ENCODE measurements at places on chromosomes 5 and 9.
A peak's percentile ranks its signal among the peaks of the same experiment; 100 is the strongest.

GRCh38 chr9:27532046-27532445 lies 2.4 kb upstream of the MOB3B start:
- no peak for DNase-seq

DNA sequence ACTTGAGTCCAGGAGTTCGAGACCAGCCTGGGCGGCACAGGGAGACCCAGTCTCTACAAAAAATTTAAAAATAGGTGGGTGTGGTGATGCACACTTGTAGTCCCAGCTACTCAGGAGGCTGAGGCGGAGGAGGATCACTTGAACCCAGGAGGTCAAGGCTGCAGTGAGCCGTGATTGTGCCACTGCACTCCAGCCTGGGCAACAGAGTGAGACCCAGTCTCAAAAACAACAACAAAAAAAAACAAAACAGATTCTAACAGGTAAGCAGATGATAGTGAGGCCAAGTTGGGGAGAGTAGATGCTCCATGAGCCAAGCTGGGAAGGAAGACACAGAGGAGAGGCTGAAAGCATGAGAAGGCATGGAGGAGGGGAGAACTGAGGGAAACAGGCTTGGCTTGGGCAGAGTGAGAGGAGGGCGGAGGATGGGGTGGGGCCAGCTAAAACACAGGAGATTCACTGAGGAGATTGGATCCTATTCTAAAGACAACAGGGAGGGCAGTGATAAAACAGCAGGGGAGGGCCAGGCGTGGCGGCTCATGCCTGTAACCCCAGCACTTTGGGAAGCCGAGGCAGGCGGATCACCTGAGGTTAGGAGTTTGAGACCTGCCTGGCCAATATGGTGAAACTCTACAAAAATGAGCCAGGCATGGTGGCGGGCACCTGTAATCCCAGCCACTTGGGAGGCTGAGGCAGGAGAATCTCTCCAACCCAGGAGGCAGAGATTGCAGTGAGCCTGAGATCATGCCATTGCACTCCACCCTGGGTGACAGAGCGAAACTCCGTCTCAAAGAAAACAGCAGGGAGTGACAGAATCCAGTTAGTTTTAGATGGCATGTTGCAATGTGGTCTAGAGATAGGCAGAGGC lies 8.4 kb downstream of the RPS14 start:
- DNase-seq, result no peak

DNA sequence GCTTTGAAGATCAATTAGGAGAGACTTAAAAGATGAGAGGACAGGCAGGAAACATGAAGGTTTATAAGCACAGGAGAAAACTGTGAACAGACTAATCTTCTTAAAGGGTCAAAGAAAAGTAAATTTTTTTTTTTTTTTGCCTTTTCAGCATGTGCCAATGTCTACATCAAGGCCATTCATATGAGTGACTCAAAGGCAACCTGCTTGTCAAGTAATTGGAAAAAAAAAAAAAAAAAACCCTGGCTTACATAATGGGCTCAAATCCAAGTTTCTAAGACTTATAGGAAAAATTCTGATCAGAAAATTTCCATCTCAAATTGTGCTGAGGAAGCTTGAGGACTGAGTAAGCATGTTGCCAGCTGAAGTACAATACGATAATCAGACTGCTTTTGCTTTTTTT lies 15.9 kb downstream of the PPP2R2B start:
- no peak for DNase-seq

DNA sequence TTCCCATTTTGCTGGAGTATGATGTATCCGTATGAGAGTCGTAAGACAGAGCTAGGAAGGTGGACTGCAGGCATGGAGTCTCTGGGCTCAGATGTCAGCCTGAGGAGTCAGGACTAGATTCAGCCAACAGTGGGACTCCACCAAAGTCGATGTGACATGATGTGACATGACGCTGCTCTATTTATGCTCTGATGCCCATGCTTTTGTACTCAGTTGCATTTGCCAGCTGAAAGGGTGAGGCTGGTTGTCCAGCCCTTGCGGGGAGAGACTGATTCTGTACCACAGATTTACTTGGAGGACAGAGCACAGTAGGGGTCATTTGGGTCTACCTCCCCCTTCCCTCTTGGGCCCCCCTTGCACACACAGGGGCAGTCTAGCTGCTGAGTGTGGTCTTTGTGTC lies 88.5 kb upstream of the ATG10 start:
- no peak for DNase-seq

- DNase-seq, result no peak
Observed at GRCh38 chr5:77168879-77169244, 41.6 kb upstream of the PDE8B start.

- DNase-seq, result no peak
Observed at GRCh38 chr9:136674786-136675349, 12.2 kb downstream of the EGFL7 start.

- no peak for DNase-seq
Observed at GRCh38 chr5:176725521-176726280, 78.4 kb downstream of the TSPAN17 start.

GRCh38 chr9:135591506-135592330 lies 30.2 kb downstream of the PAEP start:
- no peak for DNase-seq

DNA sequence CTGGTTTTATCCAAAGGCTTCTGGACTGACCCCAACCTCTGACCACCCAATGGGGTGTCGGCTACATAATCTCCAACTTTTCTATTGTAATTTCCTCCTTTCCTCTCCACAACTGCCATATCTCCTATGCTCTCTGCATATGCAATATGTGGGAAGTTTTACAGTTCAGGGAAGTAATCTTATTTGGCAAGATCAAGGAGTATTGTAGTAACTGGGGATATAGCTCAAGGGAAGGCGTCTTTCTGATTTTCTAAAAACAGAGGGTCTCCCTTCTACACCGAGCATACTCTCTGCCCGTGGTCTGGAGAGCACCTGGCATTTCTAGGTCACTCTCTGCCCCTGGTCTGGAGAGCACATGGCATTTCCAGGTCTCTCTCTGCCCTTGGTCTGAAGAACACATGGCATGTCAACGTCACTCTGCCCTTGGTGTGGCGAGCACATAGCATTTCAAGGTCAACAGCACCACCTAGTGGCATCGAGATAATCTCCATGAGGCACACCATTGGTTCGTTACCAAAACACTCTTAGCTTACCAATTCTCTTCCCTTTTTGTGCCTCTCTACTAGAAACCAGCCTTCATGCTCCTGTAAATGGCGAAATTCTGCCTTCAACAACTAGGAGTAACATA lies 616.4 kb upstream of the NUDT12 start:
- no peak for DNase-seq

DNA sequence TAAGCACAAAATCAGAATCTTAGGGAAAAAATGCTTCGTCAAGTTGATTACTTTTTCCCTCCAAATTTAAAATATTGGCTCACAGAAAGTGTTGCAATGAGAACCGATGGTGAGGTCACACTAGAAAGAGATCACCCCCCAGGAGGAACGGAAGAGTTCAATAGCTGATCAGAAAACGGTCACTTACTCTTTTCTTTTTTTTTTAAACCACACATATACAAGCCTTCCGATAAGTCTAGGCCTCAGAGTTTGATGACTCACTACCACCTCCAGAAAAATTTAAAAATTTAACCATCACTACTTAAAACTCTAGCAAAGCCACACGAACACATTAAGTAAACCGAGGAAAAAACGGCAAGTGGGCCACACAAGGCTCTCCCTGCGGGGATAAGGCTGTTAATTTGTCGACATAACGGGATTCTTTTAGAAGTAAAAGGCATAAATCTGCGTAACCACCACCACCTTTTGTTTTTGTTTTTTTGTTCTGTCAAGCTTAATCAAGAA lies 1.2 kb downstream of the SURF4 start:
- DNase-seq, result no peak

DNA sequence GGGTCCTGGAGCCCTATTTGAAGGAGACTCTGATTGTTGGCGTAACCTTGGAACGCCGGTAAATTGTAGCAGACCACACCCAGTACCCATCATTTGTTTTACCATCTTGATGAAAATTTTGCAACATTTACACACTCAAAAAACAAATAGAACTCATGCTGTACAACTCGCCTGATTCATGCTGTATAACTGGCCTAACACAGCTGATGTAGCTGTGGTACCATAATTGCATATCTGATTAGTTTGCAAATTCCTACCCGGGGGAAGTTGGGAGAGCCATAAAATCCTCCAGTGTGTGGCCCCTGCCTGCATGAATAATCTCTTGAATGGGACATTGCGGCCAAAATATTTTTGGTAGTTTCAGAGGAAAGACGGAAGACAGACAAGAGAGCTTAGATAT lies 9.7 kb downstream of the NIPAL4 start:
- DNase-seq, result no peak

- DNase-seq, result no peak
Observed at GRCh38 chr9:105275938-105276337, 31.5 kb downstream of the SLC44A1 start.

- no peak for DNase-seq
Observed at GRCh38 chr5:95934207-95934804, 27.3 kb downstream of the ELL2 start.

GRCh38 chr9:32928912-32929311 lies 72.5 kb downstream of the APTX start:
- DNase-seq, result no peak

- DNase-seq, result no peak
Observed at GRCh38 chr9:129900263-129901027, 65.2 kb downstream of the USP20 start.

GRCh38 chr9:135701959-135702721 lies at the start of gene KCNT1:
KCNT1 (plus strand) TSS chr9:135702185; CDS start chr9:135702259, 74 bp downstream.
- peak; percentile 28 for DNase-seq

GRCh38 chr9:96052686-96053085 lies 177.2 kb downstream of the ERCC6L2 start:
- no peak for DNase-seq

- DNase-seq, result no peak
Observed at GRCh38 chr9:99398241-99398640, 176.2 kb downstream of the SEC61B start.

- DNase-seq, result no peak
Observed at GRCh38 chr9:89483592-89484474, 14.1 kb downstream of the SEMA4D start.

DNA sequence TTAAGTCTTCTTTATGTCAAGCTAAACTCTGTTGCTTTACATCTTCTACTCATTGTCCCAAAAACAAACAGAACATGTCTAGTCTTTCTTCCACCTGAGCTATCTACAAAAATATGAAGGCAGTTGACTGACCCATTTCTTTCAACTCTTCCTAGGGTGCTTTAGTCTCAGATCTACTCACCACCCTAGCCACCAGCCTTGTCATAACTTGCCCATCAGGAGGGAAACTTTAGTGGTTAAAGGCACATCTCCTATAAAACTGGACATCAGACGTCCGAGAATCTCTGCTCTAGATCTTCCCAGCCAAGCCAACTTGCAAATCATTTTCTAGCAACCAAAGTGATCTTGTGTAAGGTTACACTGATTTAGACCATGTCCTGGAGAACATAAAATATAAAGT lies 205.0 kb downstream of the ACTL7B start:
- no peak for DNase-seq

DNA sequence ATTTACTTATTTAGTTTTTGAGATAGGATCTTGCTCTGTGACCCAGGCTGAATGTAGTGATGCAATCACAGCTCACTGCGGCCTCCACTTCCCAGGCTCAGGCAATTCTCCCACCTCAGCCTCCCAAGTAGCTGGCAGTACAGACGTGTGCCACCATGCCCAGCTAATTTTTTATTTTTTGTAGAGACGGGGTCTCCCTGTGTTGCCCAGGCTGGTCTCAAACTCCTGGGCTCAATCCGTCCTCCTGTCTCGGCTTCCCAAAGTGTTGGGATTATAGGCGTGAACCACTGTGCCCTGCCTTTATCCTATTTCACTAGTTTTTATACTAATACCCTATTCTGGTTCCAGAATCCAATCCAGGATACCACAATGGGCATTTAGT lies 6.8 kb downstream of the RPS14 start:
- DNase-seq, result no peak

DNA sequence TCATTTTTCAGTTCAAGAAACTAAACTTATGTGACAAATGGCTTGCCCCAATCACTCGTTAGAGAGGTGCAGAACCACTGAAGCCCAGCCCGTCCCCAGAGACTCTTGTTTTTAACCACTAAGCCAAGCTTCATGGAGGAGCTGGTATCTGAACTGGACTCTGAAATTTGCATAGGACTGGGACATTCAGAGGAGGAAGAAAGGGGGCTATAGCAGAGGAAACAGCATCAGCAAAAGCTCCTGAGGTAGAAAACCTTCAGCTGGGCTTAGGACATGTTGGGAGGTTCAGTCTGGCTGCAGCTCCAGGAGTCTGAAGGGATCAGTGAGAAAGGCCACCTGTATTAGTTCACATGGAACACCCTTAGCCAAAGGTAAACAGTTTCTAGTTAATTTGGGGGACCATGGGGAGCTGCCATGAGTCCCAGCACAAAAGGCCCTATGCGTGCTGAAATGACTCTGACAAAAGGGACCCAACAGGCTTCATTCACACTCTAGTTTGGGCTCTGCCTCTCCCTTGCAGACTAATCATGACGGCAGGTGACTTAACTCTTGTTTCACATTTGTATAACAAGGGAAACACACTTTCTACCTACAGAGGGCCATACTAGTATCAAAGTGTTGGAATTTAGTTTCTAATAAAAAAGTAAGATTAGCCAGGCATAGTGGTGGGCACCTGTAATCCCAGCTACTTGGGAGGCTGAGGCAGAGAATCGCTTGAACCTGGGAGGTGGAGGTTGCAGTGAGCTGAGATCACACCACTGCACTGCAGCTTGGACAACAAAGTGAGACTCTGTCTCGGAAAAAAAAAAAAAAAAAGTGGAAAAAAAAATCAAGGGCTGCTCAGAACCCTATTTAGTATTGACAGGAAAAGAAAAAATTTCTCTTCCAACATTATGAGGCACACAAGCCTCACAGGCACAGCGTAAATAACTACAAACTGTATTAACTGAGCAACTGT lies 10.2 kb downstream of the FBXO10 start:
- DNase-seq, result no peak

DNA sequence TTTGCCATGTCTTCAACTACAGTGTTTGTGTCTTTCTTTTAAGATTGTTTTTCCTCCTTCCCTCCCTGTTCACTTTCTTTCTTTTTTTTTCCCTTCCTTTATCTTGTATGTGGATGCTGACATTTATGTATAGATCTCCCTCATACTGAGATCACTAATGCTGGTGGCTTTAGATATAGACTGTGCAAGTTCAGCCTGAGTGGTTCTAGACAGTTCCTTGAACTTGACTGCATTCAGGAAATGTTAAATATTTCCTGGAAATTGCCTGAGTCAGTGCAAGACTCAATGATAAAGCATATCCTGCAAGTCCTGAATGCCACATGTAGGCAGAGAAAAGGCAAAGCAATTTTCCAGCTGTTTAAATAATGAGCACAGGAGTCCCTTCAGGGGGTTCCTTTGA lies 182.5 kb upstream of the NR3C1 start:
- no peak for DNase-seq

GRCh38 chr5:172469697-172470096 lies 15.4 kb upstream of the SH3PXD2B start:
- DNase-seq, result no peak

DNA sequence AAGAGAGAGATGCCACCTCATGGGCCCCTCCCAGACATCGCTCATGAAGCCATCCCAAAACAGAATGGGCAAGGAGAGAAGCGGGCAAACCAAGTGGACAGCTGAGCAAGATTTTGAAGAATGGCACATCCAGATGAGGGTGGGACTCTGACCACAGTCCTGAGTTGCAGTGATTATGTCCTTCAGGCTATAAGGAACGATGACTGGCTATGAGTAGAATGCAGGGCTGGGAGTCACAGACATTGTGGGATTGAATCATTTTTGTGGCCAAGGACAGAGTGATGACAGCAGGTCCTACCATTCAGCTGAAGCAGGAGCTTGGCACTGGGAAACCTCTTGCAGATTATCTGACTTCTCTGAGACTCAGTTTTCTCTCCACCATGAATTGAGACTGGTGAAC lies 245.7 kb upstream of the SLC30A5 start:
- no peak for DNase-seq

Measured in stimulated activated CD8-positive, alpha-beta memory T cell treated with anti-CD3 and anti-CD28 coated beads, Interleukin-7, amount 100 ng/mL, for 1 hour (primary cell).